ENCODE measurements at places on chromosomes 6 and 20. TPM values are rescaled to one million over a fixed set of nuclear protein-coding genes. Genes with fewer than 3 reads are reported as not detected.

DNA sequence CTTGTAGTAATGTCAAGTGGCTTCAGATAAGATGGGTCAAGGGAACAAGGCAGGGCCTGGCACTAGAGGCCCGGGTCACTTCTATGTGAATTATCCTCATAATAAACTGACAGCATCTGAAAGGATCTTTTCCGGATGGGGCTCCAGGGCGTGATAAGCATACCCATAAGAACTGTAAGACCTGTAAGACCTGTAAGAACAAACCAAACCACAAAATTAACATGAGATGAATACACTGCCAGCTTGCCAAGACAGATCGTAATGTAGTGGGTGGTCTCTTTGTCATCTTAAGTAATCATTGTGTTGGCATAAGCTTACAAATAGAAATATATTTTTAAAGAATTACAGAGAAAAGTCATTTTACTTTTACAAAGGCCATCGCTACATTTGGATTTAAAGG is 334.9 kb downstream of the RFPL4B start:
- DNase-seq: no peak

GRCh38 chr6:125747589-125748405 is 1.6 kb upstream of the HEY2 start:
- peak; percentile 39 for DNase-seq

DNA sequence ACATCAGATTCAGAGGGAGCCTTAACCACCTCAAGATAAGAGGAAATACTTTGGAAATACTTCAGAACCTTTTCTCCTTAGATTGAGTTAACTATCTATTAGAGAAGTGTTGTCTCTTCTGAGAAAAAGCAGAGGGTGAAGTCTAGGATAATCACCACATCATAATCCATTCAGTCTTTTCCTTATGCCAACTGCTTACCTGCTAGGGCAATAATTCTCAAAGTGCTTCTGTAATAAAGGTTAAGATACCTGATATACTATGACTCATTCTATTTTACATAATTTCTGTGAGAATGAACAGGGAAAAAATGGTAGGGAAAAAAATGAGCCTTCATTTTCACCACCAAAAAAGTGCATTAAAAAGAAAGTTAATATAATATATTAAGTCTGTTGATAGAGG is 70.1 kb upstream of the LOC128125822 start:
- no peak for DNase-seq

- DNase-seq: no peak
These were observed 8.8 kb downstream of the SLC13A3 start for GRCh38 chr20:46642265-46642968.

DNA sequence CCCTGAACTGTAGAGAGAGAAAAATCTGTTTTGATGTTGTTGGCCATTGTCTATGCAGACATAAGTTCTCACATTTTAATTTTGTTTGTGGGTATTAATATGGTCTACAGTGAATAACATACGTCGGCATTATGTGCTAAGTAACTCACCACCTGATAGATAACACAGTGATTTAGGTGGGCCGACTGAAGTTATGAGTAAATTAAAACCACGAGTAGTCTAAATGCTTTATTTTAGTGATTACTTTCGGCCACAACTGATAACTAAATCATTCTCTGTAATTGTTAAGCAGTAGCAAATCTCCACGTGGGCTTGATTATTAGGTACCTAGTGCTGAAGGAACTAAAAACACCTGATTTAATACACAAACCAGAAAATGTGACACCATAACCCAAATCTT is 1.1 kb downstream of the DOP1A start:
- no peak for DNase-seq

GRCh38 chr6:82017288-82017687 is 230.3 kb downstream of the IBTK start:
- DNase-seq: no peak

DNA sequence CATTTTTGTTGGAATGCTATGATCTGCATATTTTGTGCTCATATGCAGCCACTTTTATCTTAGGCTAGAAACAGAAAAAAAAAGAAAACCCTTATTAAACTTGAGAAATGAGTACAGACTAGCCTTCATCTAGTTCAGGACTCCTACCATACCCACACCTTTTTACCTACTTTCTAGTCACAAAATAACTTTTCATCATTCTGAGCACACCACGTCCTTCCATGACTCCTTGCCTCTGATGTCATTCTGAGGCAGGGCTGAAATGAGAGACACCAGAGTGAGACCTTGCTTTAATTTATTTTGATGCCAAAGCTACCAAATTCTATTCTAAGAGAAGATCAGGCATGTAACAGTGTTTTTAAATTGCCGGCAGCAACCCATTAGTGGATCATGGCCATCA is 38.8 kb downstream of the SNX3 start:
- no peak for DNase-seq

DNA sequence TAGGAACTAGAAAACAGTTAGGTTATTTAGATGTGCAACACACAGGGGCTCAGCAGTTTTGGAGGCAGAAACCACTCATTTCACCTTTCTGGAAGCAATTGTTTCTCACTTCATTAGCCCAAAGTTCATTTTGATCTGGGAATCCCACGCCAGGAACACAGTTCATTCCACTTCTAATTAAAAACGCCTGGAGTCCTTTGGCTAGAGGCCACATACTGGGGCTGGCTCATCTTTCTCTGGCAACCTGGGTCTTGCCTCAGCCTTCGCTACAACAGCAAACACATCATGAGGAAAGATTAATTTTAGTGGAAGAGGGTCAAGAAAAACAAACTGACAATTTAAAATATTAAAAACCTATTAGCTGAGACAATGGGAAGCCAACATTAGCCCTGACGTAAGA is 69.7 kb downstream of the RFPL4B start:
- DNase-seq: no peak

DNA sequence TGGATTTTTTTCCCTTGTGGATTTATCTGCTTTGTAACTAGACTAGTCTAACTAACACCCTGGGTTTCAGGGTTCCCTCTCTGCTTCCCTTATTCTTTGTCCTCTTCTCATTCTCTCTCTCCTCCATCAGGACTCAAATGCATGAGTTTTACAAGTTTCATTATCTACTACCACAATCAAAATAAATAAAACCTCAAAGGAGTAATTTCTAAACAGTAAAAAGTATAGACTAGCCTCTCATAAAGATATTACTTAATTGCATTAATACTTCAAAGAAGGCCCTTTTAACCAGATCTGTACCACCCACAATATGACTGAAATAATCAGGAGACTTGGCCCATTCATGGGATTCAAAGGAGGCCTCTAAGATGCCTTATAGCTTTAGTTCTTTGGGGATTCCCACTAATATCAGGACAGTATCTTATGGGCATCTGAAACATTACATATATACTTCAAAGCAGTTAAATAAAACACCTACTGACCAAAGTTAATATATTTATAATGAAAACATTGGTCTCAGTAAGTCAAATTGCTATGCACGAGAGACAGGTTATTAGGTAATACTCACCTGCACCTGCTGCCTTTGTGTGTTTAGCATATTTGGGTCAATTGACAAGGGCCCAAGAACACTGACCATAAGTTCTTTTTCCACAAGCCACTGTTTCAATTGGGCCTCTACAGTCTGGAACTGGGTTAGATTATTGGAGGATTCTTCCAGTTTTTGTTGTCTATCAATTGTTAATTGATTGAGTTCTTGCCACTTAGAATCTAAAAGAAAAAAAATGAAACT is 85.7 kb downstream of the DST start:
- DNase-seq: no peak

DNA sequence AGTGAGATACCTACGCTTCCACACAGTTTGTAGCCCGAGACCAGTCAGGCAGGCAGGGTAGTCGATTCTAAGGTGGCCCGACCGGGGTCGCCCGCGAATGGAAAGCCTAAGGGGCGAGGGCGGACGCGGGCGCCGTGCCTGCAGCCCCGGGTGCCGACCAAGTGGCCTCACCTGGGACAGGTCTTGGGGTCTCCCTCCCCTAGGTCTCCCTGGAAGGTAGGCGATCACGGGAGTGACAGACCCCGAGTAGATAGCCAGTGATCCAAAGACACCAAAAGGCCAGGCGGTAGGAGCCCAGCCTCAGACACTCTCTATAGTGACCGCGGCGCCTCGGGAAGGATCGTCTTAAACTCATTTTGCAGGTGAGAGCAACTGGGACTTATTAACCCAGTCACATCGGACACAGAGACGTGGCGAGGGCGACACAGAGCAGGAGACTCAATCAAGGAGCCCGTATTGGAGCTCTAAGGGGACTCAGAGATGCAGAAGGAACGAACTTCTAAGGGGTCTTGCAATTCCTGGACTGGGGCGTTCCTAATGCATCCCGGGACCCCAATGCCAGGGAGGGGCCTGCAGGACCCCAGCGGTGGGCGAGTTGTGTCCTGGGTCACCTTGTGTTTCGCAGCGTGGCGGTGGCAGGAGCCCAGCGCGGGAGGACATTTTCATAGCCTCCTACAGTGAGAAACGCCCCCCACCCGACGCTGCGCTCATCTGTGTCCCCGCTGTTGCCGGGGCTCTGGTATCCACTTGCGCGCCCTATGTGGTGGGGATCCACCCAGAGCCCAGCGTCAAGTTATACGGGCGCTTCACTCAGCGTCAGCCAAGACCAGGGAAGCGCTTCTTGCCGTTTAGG is 2.1 kb upstream of the VSX1 start:
- no peak for DNase-seq

GRCh38 chr6:144190593-144190992 is 40.3 kb downstream of the STX11 start:
- no peak for DNase-seq

DNA sequence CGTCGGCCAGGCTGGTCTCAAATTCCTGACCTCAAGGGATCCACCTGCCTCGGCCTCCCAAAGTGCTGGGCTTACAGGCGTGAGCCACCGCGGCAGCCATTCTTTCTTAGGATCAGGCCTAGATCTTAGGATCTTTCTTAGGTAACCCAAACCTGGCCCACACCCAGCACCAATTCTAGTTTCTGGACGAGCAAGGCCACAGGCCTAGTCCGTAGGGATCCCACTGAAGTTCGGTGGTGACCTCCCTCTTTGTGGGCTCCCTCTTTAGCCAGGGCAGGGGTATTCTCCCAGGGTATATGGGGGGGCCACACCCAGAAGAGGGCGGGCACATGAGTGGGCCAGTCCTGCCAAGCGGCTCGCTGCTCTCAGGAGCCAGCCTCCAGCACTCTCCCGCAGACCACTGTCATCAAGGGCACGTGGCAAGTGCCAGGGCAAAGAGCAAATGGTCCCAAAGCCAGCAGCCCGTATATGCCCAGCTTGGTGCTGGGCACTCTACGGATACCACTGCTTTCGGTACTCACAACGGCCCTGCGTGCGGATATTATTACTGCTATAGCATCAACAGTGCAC is 6.5 kb downstream of the PXDC1 start:
- no peak for DNase-seq

- no peak for DNase-seq
These were observed 19.3 kb upstream of the EFCAB8 start for GRCh38 chr20:32839227-32839981.

DNA sequence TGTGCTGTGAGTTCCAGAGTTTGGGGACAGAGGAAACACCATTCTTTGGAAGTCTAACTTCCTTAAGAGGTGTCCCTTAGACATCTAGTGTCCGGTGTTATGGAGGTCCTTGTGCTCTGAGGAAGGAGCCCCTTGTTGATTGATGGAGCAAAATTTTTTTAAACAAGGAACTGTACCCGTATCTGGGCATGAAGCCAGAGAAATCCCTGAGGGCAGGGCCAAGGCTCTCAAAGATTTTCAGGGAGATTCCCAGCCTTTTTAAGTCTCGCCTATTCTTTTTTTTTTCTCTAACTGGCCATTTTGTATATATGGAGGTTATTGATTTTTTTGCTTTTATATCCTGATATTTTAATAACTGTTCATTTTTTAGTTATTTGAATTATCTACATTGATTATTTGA is 45.9 kb downstream of the TRIM38 start:
- no peak for DNase-seq

GRCh38 chr6:142235272-142235671 is 66.5 kb upstream of the ADGRG6 start:
- no peak for DNase-seq

DNA sequence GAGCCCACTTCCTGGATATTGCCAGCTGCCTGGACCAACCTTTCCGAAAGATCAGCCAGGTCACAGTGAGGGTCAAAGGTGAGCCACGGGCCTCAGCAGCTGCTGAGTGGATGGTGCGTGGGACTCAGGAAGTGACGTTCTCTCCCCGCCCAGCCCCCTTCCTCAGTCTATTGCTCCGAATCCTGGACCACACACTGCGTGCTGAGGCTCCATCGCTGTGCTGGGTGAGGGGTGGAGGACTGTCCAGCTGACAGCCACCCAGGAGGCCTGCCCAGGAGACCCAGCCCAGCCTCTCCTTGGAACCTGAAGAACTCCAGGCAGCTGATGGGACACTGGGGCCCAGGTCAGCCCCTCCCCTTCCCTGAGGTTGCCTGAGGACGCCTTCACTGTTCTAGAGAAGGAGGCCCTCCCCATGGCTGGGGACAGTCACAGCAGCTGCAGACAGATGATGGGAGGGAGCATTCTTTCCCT is 94.4 kb upstream of the CD93 start:
- no peak for DNase-seq

GRCh38 chr6:35085359-35086281 is 55.5 kb downstream of the TCP11 start:
- DNase-seq: no peak

DNA sequence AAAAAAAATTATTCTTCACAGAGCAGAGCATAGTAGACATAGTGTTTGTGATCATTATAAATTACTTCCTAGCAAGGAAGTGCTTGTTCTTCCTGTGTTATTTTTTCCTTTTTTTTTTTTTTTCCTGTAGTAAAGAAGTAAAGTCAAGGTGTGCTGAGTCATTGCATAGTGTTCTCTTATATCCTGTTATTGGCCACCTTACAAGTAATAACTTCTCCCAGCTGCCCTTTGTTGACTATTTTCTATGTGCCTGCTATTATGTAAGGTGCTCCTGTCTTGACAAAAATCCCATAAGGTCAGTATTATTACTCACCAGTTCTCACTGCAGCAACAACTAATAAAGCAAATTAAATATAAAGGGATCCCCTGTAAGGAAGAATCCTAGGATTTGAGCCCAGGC is 195.3 kb downstream of the GJA1 start:
- DNase-seq: no peak

GRCh38 chr6:92538926-92539325 is 880.4 kb downstream of the EPHA7 start:
- DNase-seq: no peak

- peak; percentile 59 for DNase-seq
These were observed 1.1 kb upstream of the MRGBP start for GRCh38 chr20:62795023-62795761.

DNA sequence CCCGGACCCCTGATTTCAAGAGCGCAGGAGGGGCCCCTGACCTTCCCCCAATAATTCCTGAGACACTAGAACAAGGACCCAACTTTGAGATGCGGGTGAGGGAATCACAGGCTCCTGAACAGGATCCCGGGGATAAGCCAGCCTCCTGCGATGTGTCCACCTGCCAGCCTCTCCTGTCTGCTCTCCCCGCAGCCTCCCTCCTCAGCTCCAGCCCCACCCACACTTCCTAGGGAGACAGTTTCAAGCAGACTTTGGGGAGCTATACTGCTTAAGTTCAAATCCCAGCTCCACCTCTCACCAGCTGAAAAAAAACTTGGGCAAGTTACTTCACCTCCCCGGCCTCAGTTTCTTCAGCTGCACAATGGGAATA is 50.8 kb downstream of the GRM4 start:
- no peak for DNase-seq

Gene ESR1
- total RNA-seq: 0.15 TPM

Gene FAM83C
- total RNA-seq: not detected

Gene PHACTR1
- total RNA-seq: 0.04 TPM

Gene TGM3
- not detected for total RNA-seq

Gene SCGN
- total RNA-seq: not detected
